Activated gamma-delta T cell treated with Interleukin-2 at 50 U/mL for 16 hours (primary cell): ENCODE measurements at places on chromosomes 12 and 14.

DNA sequence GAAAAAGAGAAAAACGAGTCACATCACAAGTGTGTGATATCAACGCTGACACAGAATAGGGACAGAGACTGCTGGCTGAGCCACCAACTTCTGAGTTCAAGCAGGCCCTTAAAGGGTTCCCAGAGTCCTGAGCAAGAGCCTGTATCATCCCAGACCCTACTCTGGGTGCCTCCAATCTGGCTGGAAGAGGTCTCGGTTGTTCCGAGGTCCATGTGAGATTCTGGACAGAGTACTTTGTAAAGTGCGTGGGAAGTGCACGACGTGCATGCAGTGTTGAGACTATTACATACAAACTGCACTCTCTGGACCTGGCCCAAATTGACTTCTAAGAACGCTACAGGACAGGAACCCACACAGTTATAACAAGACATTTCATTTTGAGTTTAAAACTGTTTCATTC is 40.6 kb downstream of the MOK start:
- no peak for DNase-seq

DNA sequence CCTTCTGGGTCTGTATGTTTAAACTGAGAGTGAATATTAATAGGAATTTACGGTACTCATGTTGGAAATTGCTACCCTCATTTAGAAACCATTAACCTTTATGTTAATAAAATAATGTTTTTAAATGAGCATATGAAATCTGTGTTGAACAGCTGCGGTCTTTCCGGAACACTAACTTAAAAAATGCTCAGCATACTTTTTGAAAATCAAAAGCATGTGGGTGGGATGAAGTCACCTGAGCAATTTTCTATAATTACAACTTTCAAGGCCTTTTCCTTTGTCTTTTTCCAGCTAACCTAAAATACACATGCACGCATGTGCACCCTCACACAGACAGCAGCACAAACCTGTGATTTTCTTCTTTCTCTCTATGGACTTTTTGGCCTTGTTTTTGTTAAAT is 39.8 kb downstream of the BORCS5 start:
- no peak for DNase-seq

DNA sequence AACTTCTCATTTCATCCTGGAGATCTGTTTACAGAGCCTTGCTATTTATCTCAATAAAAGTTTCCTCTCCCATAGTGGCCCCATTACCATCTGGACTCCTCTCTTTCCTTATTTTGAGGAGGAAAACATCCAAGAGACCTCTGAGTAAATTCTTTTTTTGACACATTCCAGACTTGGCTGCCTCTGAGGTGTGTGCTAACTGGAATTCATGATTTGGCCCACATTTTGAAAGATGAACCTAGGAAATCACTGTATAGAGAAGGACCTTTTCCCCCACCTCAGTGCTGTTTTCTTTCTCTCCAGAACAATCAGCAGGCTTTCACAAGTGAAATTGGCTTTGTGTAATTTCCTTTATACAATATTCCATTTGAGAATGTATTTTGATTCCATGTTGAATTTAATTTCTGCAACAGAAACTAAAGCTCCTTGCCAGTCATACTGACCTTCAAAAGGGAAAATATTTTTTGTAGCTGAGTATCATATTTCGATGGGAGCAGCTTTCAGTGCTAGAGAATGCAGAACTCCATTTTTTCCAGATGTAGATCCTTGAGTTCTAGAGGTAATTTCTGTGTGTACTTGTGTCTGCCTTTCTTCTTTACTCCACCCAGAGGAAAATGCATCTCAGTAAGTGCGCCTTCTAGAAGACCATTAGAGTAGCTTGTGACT is 244.9 kb upstream of the RGS6 start:
- DNase-seq, result no peak

GRCh38 chr14:70666361-70666686 is 24.6 kb downstream of the TTC9 start:
- no peak for DNase-seq
